ENCODE measurements at places on chromosomes 2 and 18.

DNA sequence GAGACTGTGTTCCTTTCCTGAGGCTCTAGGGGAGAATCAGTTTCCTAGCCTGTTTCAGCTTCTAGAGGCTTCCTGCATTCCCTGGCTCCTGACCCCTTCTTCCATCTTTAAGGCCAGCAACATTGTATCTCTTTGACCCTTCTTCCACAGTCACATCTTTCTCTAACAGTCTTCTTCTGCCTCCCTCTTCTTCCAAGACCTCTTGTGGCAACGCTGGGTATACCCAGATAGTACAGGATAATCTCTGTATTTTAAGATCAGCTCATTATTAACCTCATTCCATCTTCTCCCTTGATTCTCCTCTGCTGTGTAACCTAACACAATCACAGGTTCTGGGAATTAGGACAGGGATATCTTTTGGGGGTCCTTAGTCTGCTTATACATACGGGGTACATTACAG lies 8.9 kb upstream of the MYL12A start:
- DNase-seq = no peak

DNA sequence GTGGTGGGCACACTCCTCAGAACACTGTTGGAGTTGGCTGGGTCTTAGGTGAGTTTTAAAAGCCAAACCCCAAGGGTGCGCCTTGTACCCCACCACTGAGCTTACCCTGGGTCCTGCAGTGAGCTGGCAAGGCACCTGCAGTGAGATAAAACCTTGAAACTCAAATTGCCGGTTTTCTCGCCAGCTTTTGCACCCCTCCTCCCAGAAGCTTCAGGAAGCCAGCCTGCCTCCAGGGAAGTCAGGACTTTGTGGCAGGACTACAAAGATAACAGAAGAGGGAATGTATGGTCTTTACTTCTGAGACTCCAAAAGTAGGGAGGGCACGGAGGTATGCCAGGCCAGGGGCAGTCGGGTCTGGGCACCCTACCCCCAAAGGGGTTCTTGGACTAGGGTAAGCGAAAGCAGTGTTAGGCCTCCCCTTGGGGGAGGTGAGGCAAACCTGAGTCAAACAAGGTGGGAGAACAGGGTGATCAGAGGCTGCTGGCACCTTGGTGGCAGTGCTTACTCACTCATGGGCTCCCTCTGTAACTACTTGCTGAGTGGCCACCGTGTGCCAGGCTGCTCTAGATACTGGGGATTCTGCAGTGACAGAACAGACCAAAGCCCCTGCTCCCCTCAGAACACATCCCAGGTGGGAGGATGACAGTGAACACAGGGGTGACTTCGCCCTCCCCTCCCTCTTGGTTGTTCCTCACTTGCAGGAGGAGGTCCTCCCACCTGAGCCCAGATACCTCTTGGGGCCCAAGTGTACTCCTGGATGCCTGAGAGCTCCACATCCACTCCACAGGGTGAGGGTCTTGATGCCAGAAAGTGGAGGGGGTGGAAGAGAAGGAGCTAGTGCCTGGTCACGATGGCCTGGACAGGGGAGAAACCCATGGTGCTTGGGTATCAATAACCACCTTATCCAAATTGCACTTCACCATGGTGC lies 69.3 kb upstream of the RGPD5 start:
- DNase-seq = no peak

- DNase-seq = no peak
These were observed 96.3 kb upstream of the GAREM1 start for GRCh38 chr18:32566960-32567359.

DNA sequence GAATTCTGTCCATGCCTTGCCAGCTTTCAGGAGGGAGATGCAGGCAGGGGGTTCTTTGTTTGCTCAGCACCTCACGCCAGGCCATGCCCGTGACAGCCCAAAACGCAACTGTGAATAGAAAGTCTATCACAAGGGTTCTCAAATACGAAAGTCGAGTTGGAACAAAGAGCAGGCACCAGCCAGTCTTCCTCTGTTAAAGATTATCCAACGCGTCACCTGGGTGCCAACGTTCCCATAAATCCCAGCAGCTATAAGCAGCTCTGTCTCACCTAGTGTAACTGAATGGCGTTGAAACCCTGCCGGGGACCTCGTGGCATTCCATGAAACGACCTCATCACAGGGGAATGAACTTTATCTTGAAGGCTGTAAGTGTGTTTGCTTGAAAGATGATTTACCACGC lies 84.8 kb upstream of the GATA6 start:
- no peak for DNase-seq

- no peak for DNase-seq
These were observed 5.0 kb downstream of the FBLN7 start for GRCh38 chr2:112143150-112143549.

GRCh38 chr2:72999729-73000725 lies 71.5 kb downstream of the SFXN5 start:
- DNase-seq = no peak

- DNase-seq = no peak
These were observed 327.4 kb upstream of the HS6ST1 start for GRCh38 chr2:128646091-128646490.

DNA sequence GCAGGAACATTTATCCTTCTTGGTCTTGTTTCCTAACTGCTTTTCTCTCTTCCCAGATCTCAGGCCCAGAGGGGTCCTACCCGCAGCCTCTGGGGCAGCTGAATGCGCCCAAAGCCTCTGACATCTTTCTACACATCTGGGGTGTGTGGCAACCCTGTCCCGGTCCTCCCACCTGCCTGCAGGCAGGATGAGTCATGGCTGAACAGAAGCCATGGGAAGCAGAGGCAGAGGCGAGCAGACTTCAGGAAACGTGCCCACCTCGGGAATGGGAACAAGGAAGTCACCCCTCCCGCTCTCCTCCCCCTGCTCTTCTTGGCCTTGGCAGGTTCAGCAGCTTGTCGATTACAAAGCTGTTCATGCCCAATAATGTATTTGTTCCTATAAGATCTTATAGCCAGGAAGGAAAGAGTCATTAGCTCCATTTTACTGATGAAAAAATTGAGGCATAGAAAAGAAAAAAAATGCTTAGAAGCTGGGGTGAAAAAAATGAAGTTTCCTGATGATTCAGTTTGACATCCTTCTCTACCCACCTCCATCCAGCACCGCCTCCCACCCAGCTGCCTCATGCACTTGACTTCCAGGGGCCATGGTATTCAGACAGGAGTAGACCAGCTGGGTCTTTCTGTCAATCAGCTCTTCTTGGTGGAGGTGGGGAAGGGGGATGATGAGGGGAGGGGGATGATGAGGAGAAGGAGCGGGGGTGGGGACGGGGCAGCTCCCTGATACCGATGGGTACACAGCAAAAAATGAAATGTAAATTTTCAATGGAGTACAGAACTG lies 10.4 kb upstream of the KCNF1 start:
- DNase-seq = no peak

GRCh38 chr2:215660687-215661086 lies 224.8 kb upstream of the FN1 start:
- no peak for DNase-seq

- no peak for DNase-seq
These were observed 1026.7 kb upstream of the ACVR2A start for GRCh38 chr2:146818122-146818521.

DNA sequence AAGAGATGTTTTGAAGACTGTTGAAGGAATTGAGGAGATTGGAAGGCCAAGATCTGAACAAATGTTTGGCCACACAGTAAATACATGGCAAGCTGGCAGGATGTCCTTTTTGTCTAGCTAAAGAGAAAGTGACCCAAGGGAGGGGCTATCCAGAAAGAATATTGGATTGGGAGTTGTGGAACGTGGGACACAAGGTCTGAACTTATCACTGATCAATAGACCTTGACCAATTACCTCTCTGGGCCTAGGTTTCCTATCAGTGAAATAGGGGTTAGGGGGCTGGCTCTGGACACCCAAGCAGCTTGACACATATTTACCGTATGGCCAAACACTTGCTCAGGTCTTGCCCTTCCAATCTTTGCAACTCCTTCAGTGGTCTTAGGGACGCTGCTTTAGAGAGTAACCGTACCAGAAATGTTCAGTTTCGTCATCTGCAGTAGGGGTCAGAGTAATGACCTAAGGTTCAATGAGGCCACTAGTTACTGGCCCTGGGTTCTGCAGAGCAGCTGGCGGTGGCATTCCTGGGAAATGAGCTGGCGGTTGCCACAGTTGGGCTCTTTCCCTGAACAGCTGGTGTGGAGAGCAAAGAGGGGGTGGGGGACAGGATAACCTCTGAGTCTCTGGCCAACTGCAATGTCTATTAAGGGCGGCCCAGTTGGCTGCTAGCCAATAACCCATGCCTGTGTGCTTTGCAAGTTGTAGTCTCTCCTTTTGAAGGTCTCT lies 70.1 kb upstream of the STPG4 start:
- no peak for DNase-seq

GRCh38 chr2:119023534-119023933 lies 81.5 kb downstream of the MARCO start:
- no peak for DNase-seq

- no peak for DNase-seq
These were observed 240.9 kb upstream of the ZNF521 start for GRCh38 chr18:25592804-25593360.

GRCh38 chr2:21070341-21071257 lies 26.7 kb upstream of the APOB start:
- DNase-seq = no peak

GRCh38 chr2:98026927-98027522 lies 31.3 kb upstream of the TMEM131 start:
- DNase-seq = no peak

DNA sequence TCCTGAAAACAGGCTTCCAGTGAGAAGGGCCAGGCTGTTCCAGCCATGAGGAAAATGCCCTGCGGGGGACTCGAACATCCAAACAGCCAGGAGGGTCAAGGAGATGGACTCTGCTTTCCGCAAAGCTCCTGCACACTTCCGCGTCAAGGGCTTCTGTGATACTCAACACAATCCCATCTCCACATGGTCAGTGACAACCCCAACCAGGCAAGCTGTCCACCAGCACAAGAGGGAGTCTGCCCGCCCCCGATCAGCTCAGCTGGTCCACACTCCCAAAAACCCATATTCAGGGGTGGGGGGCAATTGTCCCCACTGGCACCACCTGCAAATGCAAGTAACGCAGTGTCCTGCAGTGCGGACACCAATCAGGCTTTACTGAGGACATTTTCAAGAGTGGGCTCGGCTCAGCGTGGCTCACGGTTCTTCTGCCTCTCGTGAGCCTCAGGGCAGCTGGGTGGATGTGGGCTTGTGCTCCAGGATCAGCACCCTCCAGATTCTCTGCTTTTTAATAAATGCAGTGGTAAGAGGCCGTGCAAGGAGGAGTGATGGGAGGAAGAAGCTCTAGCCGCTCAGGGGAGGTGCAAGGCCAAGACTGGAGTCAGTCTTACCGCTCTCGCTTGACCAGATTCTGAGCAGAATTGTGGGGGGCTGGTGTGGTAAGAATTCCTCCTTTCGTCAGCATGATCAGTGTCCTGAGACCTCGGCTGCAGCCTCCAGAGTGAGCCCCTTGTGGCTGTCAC lies 19.5 kb upstream of the CIDEA start:
- DNase-seq = no peak

DNA sequence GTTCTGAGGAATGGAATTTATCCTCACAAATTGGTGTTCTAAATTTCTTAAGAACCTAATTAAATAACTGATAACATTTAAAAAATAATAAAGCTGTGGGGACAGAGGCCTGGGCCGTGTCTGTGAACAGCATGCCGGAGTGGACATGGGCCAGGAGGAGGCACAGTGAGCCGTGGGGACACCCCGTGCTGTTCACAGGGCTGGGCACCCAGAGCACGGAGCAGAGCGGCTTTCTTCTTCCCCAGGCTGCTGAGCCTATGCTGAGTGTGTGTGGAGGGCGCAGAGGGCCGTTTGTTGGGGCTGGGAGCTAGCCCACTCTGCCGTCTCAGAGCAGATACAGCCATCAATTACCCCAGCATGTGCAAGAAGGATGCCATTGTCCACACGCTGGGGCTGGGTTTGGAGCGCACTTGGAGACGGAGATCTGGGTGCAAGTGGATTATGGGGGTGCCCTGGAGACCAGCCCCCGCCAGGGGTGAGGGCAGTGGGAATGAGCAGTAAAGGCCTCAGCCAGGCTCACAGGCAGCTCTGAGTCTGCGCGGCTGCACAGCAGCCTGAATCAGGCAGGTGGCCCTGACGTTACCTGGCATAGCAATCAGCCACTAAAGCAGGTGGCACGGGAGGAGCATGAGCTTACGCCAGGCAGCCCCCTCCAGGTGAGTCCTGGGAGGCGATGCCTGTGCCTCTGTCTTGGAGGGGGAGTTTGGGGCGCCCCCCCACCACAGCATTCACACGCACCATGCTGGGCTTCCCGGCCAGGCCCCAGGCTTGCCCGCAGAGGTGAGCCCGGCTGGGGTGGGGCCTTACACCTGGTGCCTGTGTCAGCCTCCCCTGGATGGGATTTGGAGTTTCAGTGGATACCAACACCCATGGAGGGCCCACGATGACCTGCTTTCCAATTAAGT lies 52.1 kb upstream of the SLC66A3 start:
- DNase-seq = no peak

- no peak for DNase-seq
These were observed 21.0 kb upstream of the GLS start for GRCh38 chr2:190859347-190860297.

- DNase-seq = peak; percentile 47
These were observed 45.1 kb downstream of the SLC9A2 start for GRCh38 chr2:102664471-102664909.

GRCh38 chr2:217920879-217921603 lies 81.8 kb downstream of the TNS1 start:
- no peak for DNase-seq

DNA sequence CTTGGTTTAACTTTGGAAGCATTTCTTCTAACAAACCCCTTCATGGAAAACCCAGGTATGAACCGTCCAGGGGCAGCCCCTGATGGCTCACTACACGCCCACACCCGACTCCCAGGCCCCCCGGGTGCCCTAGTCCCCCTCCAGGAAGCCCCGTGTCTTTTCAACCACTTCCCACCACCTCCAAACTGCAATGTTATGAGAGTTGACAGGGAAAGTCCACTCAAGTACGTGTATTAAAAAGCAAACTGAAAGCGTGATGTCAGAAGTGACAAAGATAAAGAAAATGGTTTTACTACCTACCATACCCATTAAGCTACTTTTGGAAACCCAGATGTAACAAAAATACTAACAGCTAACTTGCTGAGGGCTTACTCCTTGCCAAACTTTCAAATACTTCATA lies 51.5 kb downstream of the L3MBTL4 start:
- no peak for DNase-seq

DNA sequence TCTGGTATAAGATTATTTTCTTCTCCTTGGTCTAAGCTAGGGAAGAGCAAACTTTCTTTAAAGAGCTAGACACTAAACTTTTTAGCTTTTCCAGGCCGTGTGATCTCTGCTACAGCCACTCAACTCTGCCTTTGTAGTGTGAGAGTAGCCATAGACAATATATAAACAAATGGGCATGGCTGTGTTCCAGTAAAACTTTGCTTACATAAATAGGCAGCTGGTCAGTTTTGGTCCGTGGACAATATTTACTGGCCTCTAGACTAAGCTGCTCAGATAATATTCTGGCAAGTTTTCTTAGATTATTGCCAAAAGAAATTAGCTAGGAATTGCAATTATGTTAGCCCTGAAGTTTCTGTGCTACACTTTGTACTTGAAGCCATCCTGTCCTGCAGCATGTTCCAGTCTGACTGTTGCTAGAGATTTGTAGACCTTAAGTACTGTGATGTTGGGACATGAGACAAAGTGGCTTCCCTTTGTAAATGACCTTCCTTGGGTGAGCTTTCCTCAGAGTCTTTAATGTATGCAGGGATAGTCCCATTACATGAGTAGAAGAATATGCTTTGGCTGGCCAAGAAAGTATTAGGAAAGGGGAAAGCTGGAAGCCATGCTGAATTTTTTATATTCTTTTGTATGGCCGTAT lies 126.9 kb downstream of the SOX11 start:
- DNase-seq = no peak
